GM23338 (cell line): ENCODE measurements at places on chromosomes 2 and 18. TPM values are rescaled to one million over a fixed set of nuclear protein-coding genes. Genes with fewer than 3 reads are reported as not detected.

Gene PRKAG3
- total RNA-seq = not detected in 2 replicates

DNA sequence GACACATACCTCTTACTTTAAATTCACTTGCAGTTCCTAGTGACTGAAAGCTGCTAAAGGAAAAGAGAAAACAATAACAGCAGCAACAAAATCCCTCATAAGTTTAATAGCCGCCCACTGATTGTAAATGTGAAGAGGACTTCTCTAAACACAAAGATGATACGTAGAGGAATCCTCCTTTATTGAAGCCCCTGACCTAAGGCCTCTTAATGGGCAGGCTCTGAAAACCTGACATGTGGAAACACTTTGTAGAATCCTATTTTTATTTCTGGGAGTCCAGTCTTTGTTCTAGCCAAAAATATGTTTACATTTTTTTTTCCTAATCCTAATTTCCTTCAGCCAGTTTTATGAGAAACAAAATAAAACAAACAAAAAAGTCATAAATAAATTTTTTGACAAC, 1277.7 kb upstream of the CELF4 start:
- H3K36me3 ChIP-seq = no peaks in the 10 kb centered on the region
- no peaks in the 10 kb centered on the region for H3K27me3 ChIP-seq
- no peak overlapping the region for H3K4me3 ChIP-seq
- no peak overlapping the region for H3K27ac ChIP-seq

DNA sequence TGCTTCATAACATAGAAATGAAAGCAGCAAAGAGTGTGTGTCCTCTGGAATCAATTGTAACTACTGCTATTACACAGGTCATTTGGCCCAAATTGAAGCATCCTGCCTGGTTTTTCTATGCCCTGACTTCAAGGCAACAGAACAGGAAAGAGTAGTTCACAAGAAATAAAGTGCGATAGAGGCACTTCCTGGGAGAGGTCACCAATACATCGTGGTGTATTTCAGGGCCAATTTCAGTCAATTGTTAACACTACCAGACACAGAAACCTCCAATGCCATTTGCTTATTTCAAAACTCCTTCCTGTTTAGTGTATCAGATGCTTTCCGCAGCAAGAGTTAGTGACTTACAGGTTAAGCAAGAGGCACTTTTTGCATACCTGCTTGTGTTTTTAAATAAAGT, 292.1 kb downstream of the ETAA1 start:
- H3K4me1 ChIP-seq = peaks cover 9% of the 10 kb centered on the region
- DNase-seq = no peak
- H3K27ac ChIP-seq = no peak overlapping the region
- H3K4me3 ChIP-seq = no peak overlapping the region

Gene MATN3
- 6.4 and 7.0 TPM in 2 replicates for total RNA-seq

Gene CDCA7
- 84.3 and 95.5 TPM in 2 replicates for total RNA-seq

DNA sequence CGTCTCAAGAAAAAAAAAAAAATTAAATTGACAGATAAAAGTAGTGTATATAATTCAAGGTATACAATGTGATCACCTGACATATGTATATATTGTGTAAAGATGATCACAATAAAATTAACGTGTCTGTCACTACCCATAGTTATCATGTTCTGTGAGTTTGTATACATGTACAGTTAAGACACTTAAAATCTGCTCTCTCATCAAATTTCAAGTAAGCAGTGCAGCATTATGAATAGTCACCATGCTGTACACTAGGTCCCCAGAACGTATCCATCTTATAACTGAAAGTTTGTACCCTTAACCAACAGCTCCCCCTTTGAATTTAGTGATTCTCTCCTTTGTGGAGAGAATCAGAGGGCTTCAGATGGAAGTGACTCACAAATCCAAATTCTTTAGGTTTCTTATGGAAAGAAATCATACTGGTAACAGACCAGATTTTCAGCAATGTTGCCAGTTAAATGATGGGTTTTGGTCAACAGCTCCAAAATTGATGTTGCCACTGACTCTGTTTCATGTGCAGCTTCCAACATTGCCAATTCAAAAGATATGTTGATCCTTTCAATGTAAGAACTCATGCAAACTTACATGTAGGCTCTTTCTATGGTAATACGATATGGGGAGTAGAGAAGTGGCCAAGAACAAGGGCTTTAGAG, 281.5 kb downstream of the AFF3 start:
- no peak overlapping the region for H3K4me3 ChIP-seq
- H3K4me1 ChIP-seq = no peaks in the 10 kb centered on the region
- H3K27me3 ChIP-seq = no peaks in the 10 kb centered on the region

DNA sequence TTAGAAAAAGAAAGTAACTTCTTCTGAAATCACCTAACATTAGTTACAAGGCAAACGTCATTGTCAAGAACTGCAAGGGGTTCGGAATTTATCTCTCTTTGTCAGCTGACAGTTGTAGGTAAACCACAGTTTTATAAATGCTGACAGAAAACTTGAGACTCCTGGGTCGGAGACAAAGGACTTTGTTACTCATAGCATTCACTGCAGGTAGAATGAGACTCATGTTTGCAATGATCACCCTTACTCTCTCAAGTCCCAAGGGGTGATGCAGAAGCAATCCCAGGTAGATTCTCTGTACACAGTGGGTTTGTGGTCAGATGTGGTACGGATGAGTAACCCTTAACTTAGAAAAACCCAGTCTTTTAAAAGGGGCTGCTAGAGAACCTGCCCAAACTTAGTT, 757.8 kb downstream of the TRIB2 start:
- H3K4me3 ChIP-seq = no peak overlapping the region
- no peaks in the 10 kb centered on the region for H3K4me1 ChIP-seq
- H3K36me3 ChIP-seq = 0 out of 2 replicates have a peak, but pooled peaks cover 7% of the 10 kb centered on the region
- no peak overlapping the region for H3K27ac ChIP-seq
- DNase-seq = no peak
